HL-60 (cell line): ENCODE measurements at places on chromosomes 5 and 9.

DNA sequence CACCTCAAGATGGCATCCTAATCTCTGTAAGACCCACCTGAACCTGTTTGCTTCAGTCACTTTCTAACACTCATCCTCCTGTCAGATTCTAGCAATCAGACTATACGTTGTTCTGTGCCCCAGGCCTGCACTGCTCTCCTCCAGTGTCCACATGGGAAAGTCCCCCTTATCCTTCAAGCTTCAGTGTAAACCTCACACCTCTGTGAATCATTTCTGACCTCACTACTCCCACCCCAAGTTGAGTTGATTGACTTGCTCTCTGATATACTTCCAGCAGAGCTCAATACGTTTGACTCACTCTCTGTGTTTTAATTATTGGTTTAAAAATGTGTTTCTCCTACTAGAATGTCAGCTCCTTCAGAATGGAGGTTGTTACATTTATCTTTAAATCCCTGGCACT lies 240.2 kb downstream of the FBXL17 start:
- DNase-seq, result no peak

DNA sequence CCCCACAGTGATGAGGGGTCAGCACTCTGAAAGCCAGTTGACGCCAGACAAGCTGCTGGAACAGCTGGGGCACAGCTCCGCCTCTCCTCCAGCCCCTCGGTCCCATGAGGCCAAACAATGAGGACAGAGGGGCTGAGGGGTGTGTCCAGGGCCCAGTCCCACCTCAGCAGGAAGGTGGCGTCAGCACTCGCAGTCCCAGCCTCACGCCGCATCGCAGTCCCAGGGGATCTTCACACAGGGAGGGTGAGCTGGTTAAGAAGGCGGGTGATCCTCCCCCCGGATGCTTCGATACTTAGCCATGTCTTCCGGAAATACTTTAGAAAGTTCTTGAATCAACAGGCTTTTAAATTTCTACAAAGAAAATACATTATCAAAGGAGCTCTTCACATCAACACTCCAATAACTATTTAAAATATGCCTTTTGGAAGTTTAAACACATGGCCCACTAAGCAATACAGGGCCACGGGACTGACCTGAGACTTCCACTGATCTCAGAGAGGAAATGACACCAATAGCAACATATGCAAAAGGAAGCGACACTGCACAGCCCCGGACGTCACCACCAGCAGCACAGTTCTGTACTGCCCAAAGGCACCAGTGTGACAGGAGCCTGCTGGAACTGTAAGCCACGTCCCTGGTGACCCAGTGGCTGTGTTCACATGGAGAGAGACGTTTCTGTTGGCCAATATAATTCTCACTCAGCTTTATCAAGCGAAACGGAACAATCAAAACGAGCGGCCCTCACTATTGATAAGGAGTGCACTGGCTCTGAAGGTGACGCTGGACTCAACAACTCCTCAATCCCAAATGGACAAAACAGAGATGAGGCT lies 5.9 kb downstream of the MED10 start:
- no peak for DNase-seq

- DNase-seq, result no peak
Observed at GRCh38 chr5:113132564-113132963, 156.0 kb downstream of the DCP2 start.

DNA sequence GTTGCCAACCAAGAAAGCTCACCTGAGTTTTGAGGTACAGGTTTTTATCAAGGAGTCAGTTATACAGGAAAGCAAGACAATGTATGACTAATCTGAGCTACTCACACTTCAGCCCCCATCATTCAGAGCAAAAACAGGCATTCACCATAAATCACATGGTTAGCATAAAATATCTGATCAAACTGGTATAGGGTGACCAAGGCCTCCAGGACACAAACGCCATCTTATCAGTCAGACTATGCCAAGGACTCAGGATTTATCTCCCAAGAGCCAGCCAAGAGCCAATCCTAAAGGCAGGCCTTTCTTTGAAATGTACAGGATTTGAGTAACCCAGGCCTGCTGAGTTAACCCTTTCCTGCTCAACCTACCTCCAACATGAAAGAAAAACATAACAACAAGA lies 313.0 kb upstream of the NREP start:
- DNase-seq, result no peak

DNA sequence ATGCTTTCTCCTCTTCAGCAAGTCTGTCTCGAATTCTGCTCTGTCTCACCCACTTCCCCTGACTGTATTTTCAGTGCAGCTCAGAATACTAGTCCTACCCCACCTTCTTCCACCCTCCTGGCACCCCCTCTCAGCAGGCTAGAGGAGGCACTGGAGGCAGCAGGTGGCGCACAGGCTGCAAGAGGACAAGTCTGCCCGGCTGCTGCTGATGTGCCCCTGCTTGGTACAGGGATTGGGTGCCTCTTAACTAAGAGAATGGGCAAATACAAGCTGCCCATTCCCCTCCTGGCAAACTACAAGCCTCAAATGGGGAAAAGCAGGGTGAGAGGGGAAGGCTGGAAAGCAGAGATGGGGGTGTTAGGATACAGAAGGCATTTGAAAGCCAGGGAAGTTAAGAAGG lies 5.1 kb downstream of the TLN1 start:
- DNase-seq, result no peak

DNA sequence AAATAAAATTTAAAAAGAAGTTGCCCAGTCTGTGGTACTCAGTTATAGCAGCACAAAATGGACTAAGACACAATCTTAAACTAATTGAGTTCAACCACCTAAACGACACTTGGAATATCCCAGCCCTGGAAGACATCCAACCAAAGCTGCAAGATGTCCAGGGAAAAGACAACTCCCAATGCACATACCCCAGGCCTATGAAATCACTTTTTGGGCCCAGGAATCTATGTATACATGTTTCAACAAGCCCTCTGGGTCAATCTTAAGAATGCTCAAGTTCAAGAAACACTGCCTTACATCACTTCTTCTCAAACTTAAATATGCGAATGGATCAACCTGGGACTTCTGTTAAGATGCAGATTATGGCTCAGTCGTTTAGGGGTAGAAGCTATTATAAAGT lies 148.6 kb downstream of the ELAVL2 start:
- no peak for DNase-seq

DNA sequence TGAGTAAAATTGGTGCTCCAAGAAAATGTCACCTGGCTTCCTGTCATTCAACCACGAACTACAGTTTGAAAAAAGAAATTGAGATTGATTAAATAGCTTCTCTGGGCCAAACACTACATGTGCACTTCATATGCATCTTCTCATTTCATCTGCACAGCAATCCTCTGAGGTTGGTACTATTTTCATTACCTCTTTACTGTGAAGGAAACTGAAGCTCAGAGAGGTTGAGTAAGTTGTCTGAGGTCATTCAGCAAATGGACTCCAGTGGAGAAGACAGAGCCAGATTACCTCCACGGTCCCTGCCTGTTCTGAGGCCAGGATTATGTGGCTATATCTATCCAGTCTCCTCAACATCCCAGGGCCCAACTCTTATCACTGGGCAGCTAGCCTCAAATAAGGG lies 46.5 kb downstream of the SLC6A7 start:
- DNase-seq, result no peak

GRCh38 chr5:94793816-94794198 lies 175.3 kb downstream of the SLF1 start:
- no peak for DNase-seq

GRCh38 chr9:86601697-86602096 lies 247.5 kb upstream of the TUT7 start:
- DNase-seq, result no peak

DNA sequence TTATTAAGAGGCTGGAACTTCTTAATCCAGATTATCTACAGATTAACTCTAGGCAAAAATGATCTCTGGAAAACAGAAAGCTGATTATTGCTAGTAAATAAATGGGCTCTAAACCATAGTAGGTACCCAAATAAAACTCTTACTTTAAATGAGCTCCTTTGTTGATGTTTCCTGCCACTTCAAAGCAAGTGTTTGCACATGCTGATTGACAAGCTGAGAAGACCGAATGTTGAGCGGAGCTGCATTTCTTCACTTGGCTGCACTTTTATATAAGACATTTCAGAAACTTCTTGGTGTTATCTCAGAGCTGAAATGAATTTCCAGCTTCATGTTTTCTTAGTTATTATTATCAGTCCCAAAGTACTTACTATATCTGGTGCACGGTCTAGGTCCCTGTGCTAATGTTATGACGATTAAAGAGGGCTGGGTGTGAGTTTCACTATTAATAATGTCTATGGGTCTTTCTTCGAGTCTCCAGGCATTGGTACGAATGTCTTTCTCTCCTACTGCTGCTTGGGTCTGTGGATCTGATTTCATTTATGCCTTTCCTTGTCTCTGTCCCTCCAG lies 58.6 kb upstream of the CTXN3 start:
- DNase-seq, result no peak

GRCh38 chr5:149930749-149931574 lies 13.6 kb downstream of the PDE6A start:
- no peak for DNase-seq

DNA sequence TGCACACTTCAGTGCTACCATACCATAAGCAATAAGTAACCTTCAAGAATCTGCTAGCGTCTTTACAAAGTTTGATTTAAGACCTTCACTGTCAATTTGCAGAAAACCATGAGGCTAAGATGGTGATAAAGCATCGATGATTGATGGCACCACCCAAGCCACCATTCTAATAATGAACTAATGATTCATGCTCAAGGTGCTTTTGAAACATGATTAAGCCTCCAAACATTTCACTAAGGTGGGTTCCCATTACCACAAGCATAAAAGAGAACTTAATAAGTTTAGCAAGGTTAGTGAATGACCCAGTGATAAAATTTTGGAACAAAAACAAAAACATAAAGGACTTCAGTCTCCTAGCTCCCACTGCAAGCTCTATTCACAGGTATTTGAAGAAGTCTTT lies 214.7 kb downstream of the FBXL17 start:
- DNase-seq, result no peak

DNA sequence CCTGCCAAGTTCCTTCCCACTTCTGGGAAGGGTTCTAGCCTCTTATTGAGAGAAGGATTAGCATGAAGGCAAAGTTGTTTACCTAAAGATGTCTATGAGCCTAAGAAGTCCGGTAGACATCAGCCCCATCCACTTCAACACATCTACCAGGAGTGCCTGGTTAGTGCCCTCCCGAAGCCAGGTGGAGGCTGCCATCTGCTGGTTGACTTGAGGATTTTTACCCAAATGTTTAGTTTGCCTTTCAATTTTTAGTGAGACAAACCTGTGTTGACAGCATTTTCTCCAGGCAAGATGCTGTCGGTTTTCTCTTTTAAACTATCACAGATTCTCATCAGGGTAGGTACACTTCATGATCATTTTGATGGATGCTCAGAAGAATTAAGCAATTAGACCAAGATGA lies 83.6 kb upstream of the TNFSF8 start:
- DNase-seq, result peak; percentile 75

DNA sequence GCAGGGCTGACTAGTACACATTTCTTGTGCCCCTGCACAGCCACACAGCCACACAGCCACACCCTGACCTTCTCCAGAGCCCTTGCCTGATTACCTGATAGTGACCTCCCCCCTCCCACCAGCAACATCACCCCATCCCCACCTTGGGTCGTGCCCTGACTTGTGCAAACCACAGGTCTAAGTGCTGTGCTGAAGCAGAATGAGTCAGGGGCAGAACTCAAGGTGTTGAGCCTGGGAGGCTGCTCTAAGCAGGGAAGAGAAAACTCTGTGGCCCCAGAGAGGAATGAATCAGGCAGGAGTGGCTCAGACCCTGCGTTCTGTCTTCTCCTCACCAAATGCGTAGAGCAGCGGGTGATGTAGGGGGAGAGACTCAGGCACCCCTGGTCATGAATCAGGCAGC lies 24.3 kb upstream of the FAT2 start:
- DNase-seq, result no peak

- DNase-seq, result no peak
Observed at GRCh38 chr5:173733831-173734501, 117.5 kb upstream of the BOD1 start.

- no peak for DNase-seq
Observed at GRCh38 chr5:171747061-171747859, 38.4 kb upstream of the SMIM23 start.

GRCh38 chr9:19496321-19497050 lies 87.7 kb downstream of the ACER2 start:
- DNase-seq, result no peak

DNA sequence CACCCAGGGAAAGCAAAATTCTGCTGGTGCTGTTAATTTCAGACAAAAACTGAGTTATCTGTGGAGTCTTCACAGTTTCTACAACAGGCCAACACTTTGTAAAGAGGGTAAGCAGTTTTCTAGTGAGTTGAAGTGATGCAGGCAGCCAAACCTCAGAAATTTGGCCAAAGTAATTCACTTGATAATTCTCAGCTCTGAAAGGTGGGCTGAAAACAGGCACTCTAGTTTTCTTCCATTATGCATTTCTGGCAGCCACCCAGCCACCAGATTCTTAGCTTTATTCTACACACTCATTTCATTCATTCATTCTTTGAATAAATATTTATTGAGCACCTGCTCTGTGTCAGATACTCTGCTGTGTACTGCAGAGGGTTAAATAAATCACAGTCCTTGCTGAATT lies 184.2 kb downstream of the RAB3C start:
- DNase-seq, result no peak

DNA sequence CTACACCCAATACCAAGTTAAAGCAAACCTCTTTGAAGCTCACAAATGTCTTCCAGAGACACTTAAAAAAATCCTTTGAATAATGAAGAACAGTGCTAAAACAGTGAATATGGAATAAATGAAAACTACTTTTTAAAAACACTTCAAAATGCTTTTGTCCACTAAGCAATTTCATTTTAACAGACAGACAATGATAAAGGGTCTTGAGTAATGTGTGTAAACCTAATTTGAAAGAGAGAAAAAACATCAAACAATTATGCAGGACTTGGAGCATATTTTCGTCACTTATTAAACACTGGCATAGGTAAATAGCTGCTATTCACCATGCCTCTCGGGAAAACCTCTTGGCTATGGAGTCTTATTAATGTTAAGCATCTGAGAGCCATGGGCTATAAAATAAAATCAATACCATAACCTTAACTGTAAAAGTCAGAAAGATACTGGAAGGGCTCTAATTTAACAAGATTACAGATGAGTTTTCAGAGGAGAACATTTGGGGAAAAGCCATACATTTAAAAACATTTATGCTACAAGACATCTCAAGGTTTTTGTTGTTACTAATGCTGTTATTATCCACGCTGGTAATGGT lies 177.8 kb downstream of the NFIB start:
- no peak for DNase-seq

- no peak for DNase-seq
Observed at GRCh38 chr9:123960366-123960765, 30.4 kb upstream of the DENND1A start.

GRCh38 chr9:7243838-7244237 lies 486.1 kb downstream of the KDM4C start:
- DNase-seq, result no peak

DNA sequence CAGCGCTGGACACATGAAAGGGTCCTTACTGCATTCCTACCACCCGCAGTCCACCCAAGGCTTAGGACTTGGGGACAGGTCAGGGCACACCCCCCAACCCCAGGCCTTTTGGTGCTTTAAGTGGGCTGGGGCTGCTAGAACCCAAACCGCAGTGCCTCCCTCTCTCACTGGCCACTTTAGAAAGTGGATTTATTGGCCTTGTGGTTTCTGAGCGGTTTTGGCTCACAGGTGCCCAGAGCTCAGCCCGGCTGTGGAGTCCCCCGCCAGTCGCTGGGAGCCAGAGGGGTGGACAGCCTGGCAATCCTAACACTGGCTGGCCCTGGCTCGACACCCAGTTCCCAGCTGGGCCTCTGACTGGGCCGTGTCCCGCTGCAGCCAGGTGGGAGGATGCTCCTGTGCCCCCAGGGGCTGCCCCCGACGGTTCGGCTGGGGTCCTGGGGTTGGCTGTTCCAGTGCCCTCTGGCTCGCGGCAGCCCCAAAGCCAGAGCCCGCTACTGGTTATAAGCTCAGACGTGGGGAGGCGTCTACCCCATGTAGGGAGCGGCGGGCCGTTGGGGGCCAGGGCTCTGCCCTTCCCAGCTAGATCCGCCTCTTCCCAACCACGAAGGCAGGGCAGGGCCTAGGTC lies 65.2 kb upstream of the RNU6ATAC start:
- no peak for DNase-seq
